ENCODE measurements at places on chromosomes 16 and 17. TPM values are rescaled to one million over a fixed set of nuclear protein-coding genes. Genes with fewer than 3 reads are reported as not detected.

DNA sequence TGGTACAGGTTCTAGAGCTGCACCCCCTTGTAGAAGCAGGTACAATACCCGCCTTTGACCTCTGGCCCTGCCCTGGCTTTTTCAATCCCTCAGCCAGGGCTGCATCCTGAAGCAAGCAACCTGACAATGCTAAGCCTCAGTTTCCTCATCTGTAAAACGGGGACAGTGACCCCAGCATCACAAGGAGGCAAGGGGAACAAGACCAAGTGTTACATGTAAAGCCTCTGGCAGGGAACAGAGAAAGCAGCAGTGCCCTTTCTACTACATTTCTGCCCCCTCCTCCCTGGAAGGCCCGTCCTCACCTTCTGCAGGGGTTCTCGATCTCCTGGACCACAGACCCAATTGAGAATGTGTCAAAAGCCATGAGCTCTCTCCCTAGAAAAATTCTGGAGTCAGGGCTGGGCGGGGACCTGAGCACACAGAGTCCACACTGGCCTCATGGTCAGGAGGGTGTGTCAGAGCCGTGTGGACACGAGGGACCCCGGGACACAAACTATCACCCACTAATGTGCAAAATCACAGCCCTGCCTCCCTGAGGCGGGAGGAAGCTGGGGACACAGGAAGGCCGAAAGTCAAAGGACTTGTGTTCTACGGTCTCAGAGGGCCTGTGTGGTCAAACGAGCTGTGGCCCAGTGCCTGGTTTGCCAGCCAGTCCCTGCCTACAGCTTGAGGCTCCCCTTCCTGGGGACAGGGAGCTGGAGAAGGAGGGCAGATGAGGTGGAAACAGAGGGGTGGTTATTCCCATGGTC is 27.5 kb downstream of the LRRC75A start:
- no peaks in the 10 kb centered on the region for H3K36me3 ChIP-seq
- H3K27ac ChIP-seq = no peak overlapping the region
- no peak overlapping the region for H3K4me3 ChIP-seq
- no peak for DNase-seq
- no peaks in the 10 kb centered on the region for H3K27me3 ChIP-seq

The TEFM gene
- 16.3 TPM for total RNA-seq

The CHST6 gene
- 2.5 TPM for total RNA-seq

DNA sequence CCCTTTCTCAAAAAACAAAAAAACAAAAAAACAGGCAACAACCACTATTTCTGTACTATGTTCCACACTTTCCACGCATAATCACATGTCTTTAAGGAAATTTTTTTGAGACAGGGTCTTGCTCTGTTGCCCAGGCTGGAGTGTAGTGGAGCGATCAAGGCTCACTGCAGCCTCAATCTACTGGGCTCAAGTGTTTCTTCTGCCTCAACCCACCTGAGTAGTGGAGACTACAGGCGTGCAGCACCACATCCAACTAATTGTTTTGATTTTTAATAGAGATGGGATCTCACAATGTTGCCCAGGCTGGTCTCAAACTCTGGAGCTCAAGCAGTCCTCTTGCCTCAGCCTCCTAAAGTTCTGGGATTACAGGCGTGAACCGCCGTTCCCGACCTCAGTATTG is 52.6 kb upstream of the BPTF start:
- no peak overlapping the region for H3K4me3 ChIP-seq
- no peaks in the 10 kb centered on the region for H3K4me1 ChIP-seq
- H3K27me3 ChIP-seq = no peaks in the 10 kb centered on the region
- H3K27ac ChIP-seq = no peak overlapping the region
- no peaks in the 10 kb centered on the region for H3K36me3 ChIP-seq
- no peak for DNase-seq

The DNAH9 gene
- total RNA-seq = 22.3 TPM

GRCh38 chr17:40253565-40253964 is 34.1 kb upstream of the CDC6 start:
- peaks cover 18% of the 10 kb centered on the region for H3K4me1 ChIP-seq
- peaks cover 24% of the 10 kb centered on the region for H3K36me3 ChIP-seq
- no peak overlapping the region for H3K4me3 ChIP-seq
- no peaks in the 10 kb centered on the region for H3K27me3 ChIP-seq
- no peak for DNase-seq
- no peak overlapping the region for H3K27ac ChIP-seq

- no peaks in the 10 kb centered on the region for H3K36me3 ChIP-seq
- no peak overlapping the region for H3K4me3 ChIP-seq
- no peak for DNase-seq
- H3K27ac ChIP-seq = no peak overlapping the region
- no peaks in the 10 kb centered on the region for H3K4me1 ChIP-seq
These were observed 10.7 kb downstream of the CACNG1 start for GRCh38 chr17:67055041-67055443.

The DNAAF8 gene
- 3.4 TPM for total RNA-seq

The OR1A1 gene
- total RNA-seq = not detected

The KCTD2 gene
- total RNA-seq = 22.9 TPM

DNA sequence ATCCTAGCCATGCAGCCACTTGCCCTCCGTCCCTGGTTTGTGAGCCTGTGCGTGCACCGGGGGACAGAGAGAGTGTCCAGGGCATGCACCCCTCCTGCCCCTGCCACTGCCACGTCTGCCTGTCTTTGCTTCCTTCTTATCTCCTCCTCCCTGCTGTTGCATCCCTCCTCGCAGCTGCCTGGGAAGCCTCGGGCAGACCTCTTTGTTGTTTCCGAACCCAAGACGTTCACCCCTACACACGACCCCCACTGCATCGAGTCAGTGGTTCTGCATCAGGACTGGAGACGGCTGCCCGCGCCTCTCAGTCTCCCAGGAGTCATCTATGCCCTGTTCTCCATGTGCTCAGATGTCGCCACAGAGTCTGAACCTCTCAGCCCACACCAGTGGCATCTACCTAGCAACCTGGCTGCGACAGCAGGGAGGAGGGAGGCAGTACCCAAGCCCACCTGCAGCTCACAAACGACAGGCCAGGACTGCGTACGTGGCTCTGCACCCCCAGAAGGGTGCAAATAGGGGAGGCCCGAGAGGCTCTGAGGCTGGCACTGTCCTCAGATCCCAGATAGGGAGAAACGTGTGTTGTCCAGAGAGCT is 5.2 kb downstream of the TIMP2 start:
- DNase-seq = no peak
- no peak overlapping the region for H3K27ac ChIP-seq
- no peaks in the 10 kb centered on the region for H3K36me3 ChIP-seq

The SLC22A31 gene
- 132 TPM for total RNA-seq

DNA sequence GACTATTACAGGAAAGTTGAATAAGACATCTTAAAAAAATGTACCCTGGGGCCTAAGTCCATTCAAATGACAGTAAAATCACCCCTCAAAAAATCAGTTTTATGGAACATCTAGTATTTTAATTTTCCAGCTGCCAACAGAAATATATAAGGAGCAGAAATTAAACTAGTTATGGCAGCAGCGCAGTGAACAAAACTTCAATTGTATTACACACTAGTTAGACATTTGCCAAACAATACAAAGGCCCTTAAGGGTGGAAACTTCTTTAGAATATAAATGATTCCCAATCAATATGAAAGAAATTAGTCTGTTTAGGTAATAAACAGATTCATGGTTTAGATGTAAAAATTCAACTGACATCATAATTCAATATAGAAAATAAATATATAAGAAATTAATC is 18.1 kb upstream of the RFFL start:
- H3K4me1 ChIP-seq = peaks cover 11% of the 10 kb centered on the region
- no peak overlapping the region for H3K27ac ChIP-seq
- no peak for DNase-seq
- no peaks in the 10 kb centered on the region for H3K36me3 ChIP-seq
- H3K27me3 ChIP-seq = no peaks in the 10 kb centered on the region
- H3K4me3 ChIP-seq = no peak overlapping the region

- no peaks in the 10 kb centered on the region for H3K36me3 ChIP-seq
- no peaks in the 10 kb centered on the region for H3K27me3 ChIP-seq
- no peak overlapping the region for H3K4me3 ChIP-seq
- no peak for DNase-seq
- no peak overlapping the region for H3K27ac ChIP-seq
- H3K4me1 ChIP-seq = no peaks in the 10 kb centered on the region
These were observed 135.2 kb downstream of the SHISA9 start for GRCh38 chr16:13036600-13036999.

DNA sequence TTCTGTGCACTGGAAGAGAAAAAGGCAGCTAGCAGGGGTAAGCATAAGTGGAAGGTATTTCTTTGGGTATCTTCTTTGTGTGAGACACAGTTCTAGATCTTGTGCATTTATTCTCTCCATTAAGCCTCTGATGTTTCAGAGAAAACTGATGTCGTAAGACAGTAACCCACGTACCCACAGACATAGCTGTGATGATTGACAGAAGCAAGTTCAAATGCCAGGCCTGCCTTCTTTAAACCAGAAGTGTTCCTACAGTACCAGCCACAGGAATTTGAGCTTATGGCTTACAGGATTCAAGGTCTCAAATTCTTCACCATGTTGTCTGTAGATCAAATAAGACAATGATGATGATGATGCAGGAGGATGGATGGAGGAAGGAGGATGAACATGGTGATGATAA is 161.4 kb upstream of the KCNJ16 start:
- H3K36me3 ChIP-seq = no peaks in the 10 kb centered on the region
- DNase-seq = no peak
- H3K27me3 ChIP-seq = no peaks in the 10 kb centered on the region
- H3K27ac ChIP-seq = no peak overlapping the region
- H3K4me1 ChIP-seq = no peaks in the 10 kb centered on the region
- H3K4me3 ChIP-seq = no peak overlapping the region

Data from lower lobe of right lung (tissue), 2 donors.